ENCODE measurements at places on chromosomes 4 and X.

DNA sequence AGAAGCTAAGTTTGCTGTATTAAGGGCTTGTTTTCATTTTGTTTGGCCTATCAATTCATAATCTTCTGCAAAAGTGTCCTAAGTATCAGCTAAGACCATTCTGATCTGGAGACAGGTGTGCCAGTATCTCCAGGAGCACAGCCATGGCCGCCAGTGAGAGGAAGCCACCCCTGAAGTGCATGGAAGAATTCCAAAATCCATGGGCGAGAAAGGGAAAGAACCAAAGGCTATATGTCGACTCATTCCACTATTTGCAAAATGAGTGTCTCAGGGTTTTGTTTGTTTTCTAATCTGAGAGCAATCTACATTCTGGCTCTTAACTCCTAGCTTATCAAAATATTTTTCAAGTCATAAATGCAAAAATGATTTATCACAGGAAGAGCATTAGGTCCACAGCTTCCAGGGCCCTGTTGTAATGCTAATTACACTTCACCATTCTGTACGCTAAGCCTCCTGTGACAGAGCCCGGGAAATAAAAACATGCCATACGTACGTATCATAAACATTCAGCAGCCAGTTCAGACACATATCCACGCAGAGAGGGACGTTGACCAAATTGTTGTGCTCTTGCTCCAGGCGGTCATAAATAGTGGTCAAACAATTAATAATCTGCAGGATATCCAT, 137.3 kb upstream of the FTHL17 start:
- DNase-seq, result no peak

DNA sequence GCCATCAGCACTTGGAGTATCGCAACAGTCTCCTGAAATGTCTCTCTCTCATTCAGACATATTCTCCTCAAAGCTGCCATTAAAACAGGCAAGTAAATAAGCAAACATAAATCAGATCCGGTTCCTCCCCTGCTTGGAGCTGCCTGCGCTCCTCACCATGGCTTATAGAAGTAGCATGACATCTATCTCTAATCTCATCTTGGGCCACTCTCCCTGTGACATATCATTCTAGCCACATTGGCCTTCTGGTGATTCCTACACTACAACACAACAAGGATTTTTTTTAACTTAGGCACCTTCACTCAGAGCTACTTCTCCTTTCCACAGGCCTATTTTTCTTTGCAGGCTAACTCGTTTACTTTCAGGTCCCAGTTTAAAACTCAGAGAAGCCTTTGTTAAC, 387.9 kb downstream of the ARHGAP24 start:
- no peak for DNase-seq

DNA sequence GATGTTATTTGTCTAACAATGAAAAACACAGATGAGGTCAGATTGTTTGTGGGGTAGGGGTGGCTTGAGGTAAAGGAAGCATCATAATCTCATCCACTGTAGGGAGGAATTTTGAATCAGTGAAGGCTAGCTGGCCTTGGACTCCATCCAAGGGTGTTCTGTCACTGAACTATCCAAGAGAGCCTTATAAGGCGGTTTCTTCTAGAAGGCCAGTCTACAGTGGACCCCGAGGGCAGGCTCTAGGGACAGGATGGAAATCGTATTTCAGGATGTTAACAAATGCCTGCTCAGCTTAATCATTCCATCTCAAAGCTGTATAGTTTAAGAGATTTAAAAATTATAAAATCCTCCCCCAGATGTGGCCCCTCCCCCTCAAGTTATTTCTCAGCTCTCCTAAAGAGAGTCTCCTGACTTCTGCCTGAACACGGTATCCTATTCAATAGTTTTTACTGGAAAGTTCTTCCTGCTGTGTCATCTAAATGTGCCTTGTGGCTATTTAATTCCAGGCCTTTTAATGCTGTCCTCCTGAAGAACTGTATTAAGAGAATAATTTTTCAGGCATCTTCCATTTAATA, 8.0 kb downstream of the IGFBP7 start:
- no peak for DNase-seq

GRCh38 chr4:85557016-85557901, 82.3 kb downstream of the ARHGAP24 start:
- DNase-seq, result no peak

DNA sequence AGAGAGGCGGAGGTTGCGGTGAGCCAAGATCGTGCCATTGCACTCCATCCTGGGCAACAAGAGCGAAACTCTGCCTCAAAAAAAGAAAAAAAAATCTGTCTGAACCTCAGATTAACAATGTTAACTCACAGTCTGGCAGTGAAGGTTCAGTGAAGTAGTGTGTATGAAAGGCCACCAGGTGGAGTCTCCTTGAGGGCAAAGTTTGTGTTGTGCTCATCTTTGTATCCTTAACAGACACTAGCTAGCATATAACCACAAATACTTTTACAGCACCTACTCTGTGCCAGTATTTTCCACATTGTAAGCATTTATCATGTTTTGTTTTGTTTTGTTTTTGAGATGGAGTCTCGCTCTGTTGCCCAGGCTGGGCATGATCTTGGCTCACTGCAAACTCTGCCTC, 46.0 kb upstream of the MGST2 start:
- no peak for DNase-seq

GRCh38 chr4:173752610-173753230, 222.7 kb upstream of the HAND2 start:
- DNase-seq, result no peak

DNA sequence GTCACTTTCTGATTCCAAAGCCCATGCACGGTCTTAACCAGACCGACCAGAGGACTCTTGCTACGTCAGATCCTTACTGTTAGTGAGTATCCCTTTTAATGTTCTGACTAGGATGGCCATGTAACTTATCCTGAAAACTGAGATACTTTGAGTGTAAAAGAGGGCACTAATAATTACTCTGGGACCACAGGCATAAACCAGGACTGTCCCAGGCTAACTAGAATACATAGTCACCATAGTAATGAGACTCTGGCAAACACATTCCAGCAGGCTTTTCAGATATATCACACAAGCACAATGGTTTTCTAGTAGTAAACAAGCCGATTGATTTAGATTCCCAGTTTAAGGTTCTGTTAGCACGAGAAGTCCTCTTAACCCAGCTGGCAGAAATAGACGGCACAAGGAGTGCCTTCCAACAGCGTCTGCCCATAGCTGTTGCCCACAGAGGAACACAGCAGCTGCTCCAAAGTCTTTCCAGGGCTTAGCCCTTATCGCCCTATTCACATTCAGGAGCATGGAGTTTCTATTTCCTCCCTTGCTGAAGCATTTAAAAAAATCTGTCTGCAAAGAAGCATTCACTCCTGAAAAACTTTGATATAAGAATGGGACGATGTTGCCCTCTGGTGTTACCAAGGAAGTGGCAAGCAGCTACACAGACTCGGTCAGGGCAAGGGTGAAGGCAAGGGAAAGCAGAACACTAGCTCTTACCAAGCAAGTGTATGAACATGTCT, 92.4 kb downstream of the CXCL13 start:
- DNase-seq, result no peak

DNA sequence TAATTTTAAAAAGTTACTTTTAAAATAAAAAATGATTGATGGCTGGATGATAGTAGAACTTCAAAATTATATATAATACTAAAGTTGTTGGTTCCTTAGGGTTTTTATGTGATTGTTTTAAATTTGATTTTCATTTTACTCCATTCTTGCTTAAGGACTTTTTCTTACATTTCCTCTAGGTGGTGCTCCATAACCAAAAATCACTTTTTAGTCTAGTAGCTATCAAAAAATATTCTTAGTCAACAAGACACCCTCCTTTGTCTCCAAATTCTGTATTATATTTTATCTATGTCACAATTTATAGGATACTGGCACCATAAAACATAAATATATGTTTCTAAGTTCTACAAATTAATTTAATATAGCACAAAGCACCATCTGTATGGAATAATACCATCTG, 67.2 kb upstream of the BRWD3 start:
- DNase-seq, result no peak
